NCI-H1436 (cell line): ENCODE measurements at places on chromosomes 16 and 17.

DNA sequence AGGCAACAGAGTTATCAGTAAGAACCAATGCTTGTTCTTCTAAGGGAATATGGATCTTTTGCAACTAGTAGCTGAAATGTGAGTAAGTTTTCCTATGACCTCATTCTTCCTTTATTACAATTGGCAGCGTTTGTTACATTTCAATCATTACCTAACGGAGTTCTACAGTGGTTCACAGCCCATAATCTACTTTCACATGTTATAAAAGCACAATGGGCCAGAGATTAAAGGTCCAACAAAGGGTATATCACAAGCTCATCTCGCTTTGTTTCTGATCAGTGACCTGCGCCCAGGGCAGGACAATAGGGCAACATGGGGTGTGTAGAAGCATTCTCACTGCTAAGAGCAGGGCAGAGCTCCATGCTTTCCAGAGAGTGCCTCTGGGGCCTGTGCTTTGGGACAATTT, 279.9 kb upstream of the DYNLRB2 start:
- DNase-seq = no peak

GRCh38 chr16:81756615-81757356, 22.3 kb upstream of the PLCG2 start:
- no peak for DNase-seq

- no peak for DNase-seq
Measured at GRCh38 chr17:50047488-50048126, 8.3 kb upstream of the ITGA3 start.

DNA sequence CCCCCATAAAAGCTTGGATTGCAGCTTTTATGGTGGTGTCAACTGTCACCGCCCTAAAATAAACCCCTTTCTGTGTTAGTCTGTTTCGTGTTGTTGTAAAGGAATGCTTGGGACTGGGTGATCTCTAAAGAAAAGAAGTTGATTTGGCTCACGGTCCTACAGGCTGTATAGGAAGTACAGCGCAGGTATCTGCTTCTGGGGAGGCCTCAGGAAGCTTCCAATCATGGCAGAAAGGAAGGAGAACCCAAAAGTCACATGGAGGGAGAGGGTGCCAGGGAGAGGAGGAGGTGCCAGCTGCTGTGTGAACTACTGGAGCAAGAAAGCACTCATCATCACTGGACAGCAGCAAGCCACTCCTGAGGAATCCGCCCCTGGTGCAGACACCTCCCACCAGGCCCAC, 5.9 kb upstream of the CACNA1H start:
- no peak for DNase-seq

DNA sequence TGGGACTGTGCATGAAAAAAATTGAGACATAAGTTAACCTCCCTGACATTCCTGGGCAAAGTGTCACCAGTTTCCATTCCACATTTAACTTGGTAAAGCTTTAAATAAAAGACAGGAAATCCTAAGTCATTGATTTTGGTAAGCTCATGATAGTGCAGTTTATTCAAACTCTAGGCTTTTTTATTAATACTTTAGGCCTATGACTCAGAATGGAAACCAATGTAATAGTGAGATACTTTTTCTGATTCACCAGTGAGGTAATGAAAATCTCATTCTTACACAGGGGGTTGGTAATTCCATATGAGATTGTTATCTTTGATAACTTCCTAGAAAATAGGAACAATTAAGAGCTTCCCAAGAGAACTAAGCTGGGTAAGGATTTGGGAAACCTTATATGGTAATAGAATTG, 91.1 kb downstream of the NLK start:
- DNase-seq = no peak

DNA sequence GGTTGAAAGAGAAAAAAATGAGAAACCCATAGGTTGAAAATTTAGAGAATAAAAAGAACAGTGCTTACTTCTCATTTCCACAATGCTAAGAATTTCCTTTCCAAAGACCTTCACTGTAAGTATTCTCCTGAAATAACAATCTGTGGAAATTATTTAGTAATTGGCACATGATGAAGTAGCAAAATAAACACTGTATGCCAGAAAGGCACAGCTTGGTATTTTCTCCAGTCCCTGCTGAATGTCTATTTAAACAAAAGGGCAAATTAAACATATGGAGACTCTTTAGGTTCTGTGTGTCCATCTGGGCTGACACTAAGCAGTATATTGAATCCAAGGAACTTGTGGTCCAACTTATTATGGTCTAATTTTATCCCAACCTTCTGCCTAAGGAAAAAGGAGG, 46.1 kb downstream of the CHCT1 start:
- no peak for DNase-seq

DNA sequence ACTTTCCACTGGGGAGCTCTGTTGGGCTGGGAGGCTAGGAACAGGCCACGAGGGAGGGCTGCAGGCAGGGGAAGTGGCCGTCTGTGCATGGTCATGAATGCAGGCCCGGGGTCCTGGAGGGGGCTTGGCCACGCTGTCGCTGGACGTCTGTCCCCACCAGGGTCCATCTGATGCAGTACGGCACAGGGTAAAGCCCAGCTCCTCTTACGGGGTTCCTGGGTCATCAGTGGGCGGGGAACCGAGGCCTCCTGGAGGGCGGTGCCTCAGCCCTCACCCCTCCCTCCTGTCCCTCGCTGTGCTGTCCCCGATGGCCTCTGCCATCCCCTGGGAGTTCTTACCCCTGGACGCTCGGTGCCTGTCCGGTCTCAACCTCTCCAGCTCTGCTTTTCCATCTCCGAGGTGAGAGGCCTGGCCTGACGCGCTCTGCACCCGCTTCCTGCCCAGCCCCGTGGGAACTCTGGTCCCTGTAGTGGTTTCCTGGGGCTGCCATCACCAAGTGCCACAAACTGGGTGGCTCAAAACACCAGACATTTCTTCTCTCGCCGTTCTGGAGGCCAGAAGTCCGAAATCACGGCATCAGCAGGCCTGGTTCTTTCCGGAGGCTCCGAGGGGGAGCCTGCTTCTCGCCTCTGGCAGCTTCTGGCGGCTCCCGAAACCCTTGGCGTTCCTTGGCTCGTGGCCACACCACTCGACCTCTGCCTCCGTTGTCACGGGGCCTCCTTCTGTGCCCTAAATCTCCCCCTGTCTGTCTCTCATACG, 182.8 kb downstream of the SEC14L1 start:
- DNase-seq = no peak

DNA sequence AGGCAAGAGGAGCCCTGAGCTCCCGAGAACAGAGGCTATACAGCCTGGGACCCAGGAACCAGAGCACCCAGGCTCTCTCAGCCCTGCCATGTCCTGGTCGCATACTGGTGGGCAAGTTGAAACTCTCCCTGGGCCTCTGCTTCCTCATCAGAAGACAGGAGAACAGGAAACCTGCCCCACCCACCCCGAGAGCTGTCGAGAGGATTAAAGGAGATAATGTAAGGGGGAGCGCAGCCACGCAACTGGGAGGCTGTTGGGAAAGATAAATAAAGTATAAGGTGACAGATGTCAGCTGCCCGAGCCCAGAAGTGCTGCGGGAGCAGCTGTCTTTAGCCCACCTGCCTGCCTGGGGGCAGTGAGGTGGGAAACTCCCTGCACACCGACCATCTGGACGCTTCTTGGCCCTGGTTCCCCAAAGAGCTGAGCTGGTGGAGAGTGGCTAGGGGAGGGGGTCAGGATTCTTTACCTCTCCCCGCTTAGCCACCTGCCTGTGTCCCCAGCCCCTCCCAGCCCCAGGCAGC, 6.8 kb downstream of the KIF19 start:
- peak; percentile 82 for DNase-seq

GRCh38 chr16:53745086-53745485, 41.1 kb downstream of the FTO start:
- DNase-seq = no peak

DNA sequence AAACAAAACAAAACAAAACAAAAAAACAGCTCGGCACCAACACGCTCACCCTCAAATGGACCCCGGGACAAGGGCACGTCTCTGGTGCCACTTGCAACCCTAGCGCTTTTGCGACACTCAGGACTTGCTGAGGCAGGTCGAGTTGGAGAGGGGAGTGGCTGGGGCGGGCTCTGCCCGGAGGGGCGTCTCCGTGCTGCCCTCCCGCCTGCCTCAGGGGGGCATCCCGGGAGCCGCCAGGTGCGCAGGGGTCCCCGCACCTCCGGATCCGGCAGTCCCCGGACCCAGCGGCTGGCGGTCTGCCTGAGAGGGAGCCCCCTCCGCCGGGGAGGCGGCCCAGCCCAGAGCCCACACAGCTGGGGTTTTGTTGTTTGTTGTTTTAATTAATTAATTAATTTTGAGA, at the start of gene SLC52A1:
SLC52A1 (minus strand) TSS at position 112 of the 400 bp plus-strand sequence. CDS start 820 bp downstream, outside the sequence.
- no peak for DNase-seq

DNA sequence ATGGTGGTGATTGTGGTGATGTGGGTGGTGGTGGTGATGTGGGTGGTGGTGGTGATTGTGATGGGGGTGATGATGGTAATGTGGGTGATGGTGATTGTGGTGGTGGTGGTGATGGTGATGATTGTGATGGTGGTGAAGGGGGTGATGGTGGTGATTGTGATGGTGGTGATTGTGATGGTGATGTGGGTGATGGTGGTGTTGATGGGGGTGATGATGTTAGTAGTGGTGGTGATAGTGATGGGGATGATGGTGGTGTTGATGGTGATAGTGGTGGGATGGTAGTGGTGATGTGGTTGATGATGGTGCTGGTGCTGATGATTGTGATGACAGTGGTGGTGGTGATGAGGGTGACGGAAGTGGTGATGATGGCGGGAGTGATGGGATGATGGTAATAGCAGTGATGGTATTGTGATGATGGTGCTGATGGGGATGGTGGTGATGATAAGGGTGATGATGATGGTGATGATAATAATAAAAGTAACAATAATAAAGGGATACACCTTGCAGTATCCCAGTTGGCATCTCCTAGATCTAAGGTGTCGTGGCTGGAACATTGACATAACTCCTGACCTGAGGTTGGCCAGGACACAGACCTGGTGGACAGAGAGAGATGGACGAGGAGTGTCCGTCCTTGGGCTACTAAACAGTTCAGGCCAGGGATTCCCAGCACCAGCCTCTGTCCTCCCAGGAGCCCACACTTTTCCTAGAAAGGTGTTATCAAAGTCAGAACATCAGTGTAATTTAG, 344.5 kb downstream of the SEC14L1 start:
- DNase-seq = no peak

- no peak for DNase-seq
Measured at GRCh38 chr17:79560527-79560926, 50.3 kb downstream of the RBFOX3 start.

DNA sequence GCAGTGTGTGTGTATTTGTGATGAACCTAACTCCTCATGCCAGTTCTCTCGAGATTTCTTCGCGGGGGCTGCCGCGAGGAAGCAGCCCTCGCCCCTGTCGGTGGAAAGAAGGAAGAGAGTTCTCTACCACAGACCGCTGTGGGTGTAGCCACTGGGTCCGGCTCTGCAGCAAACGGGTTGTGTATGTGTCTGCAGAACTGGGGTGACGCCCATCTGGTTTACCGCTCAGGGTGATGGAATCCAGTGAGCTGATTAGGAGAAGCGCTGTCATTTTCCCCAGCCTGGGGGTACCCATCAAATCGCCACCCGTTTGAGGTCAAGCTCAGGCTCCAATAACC, 7.7 kb downstream of the CORO6 start:
- no peak for DNase-seq

GRCh38 chr17:83090444-83091256, 11.2 kb downstream of the METRNL start:
- DNase-seq = no peak

- no peak for DNase-seq
Measured at GRCh38 chr17:71325886-71326285, 794.9 kb upstream of the SOX9 start.

DNA sequence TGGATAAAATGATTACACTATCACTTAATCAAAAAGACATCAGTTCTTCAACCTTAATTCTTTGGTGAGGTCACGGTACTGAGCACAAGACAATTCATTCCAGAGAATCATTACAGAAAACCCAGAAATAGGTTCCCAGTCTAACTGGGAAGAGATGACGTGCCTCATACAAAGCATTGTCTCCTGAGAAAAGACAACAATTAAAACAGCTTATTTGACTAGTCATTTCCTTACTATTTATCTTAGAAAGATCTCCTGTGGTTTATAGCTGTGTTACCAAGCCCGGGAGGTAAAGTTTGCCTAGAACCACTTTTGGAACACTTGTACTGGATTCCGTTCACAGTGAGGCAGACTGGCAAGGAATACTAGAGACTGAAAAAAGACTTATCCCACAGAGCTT, 5.1 kb downstream of the PHF12 start:
- DNase-seq = no peak

DNA sequence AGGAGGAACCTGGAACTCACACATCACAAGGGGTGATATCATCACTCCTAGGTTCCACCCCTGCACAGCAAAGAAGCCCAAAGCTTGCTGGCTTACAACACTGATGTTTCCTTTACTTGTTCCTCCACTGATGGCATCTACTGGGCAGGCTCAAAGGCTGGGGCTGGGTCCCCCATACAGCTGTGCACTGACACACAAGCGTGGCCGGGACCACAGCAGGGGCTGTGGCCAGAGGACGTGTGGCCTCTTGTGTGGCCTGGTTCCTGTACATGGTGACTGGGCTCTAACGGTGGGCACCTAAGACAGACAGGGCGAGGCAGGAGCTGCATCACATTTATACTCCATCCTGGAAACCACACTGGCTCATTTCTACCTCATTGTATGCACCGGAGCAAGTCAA, 264.4 kb upstream of the FOXF1 start:
- DNase-seq = no peak

GRCh38 chr16:8634991-8635736, 13.7 kb downstream of the METTL22 start:
- DNase-seq = no peak
